Fibroblast of upper back skin (primary cell): ENCODE measurements at places on chromosomes 3 and 15.

GRCh38 chr3:155138677-155139076 is 58.6 kb downstream of the MME start:
- DNase-seq, result no peak

DNA sequence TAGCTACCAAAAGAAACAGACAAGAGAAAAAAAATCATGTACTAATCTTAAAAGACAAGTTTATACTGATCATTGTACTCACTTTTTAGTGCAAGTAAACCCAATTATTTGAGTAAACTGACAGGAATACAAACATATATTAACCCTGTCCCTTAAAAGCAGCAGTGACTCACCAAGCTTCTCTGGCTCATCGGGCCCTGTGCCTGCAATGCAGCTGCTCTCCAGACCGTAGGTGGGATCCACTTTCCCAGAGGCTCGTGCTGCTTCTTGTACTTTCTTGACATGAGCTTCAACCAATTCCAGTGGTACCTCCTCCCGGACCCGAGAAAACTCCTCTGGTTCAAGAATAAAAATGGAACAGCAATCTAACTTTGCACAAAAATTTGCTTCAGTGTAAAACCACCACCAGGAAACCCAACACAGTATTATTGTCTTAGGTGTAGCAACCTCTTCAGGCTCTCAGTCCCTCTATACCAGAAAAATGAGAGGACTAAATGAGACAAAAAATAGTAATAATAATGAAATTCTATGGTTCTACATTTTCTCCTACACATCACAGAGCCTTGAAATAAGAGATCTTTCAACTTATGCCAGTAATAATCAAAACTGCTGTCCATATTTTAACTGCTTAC is 82.6 kb upstream of the CSPG5 start:
- peak; percentile 50 for DNase-seq

DNA sequence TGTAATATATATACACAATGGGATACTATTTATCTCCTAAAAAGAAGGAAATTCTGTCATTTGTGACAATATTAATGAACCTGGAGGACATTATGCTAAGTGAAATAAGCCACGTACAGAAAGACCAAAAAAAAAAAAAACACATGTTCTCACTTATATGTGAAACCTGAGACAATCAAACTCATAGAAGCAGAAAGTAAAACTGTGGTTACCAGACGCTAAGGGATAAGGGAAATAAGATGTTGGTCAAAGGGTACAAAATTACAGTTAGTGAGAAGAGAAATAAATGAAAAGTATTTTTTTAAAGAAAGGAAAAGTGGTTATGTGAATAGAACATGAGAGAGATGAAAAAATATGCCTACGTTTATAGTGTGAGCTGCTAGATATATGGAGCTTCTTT is 101.1 kb downstream of the CPNE4 start:
- peak; percentile 18 for DNase-seq

DNA sequence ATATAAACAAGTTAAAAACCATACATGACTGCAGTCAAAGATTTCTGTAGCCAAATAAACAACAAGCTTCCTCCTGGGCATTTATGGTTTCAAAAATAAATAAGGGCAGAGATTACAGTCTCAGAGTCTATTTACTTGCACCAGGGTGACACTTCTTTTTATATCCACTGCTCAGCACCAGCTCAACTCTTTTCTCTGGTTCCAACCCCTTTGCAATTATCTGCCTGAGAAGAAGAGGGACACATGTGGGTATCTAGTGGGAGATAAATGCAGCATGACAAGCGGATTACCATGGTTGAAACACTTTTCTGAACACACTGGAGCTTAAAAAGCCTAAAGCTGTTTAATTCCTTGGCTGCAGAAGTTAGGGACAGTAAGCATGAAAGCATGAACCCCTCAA is 311.5 kb downstream of the CNTN3 start:
- DNase-seq, result no peak

DNA sequence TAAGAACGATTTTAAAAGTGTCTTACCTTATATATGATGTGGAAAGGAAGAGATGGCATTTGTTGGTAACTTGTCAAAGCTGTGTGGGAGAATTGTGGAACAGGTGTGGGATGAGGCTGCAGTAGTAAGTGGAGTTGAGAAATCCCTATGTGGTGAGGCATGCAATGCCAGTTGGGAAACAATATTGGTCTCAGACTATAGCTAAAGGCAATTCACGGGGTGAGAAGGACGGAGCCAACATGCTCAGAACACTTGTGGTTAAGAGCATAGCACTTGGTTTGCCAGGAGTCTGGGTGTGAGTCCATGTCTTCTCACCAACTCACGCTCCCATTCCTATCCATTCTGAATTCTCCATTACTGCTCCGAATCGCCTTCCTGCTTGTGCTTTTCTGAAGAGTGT is 615.6 kb upstream of the ADAMTS9 start:
- no peak for DNase-seq

DNA sequence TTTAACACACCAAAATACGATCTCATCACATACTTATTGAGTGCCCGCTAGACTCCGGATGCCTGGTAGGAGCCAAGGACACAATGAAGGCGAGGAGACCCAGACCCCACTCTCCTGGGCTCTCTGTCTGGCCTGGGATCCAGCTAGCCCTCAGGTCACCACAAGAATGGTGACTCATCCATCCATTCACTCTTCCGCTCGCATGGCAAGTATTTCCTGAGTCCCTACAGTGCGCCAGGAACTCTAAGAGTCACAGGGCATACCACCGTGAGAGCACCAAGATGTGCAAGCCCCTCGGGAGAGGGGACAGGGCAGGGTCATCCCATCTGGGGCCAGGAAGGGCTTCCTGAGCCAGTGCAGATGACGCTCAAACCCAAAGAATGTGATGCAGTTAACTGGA is 101.6 kb upstream of the PRR20G start:
- DNase-seq, result no peak

- no peak for DNase-seq
These were observed 364.7 kb downstream of the FHIT start for GRCh38 chr3:60886518-60886917.

DNA sequence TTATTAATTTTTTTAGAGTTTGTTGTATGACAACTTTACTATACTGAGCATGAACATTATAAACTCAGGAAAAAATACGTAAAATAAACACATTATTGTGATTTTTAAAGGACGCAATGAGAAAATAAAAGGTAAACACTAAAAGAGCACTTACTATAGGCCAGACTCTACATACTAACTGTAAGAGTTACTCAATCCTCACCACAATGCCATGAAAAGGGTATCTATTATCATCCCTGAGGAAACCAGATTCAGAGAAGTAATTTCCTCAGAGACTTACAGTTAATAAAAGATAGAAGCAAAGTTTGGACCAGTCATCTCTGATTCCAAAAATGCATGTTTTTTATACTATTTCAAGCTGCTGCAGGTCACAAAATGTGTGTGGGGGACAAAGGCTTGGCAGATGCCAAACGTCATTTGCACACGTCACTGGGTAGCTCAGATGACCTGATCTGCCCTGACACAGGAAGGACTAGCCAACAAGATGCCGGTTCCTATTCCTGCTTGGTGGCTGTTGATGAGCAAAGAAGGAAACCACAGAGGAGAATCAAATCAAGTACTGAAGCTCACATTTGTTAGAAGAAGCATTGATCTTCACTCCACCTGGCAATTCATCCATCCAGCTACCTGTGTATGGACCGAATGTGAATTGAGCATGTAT is 42.3 kb downstream of the KLHL6 start:
- DNase-seq, result no peak

GRCh38 chr15:41825145-41825544 is 2.7 kb upstream of the JMJD7 start:
- no peak for DNase-seq

DNA sequence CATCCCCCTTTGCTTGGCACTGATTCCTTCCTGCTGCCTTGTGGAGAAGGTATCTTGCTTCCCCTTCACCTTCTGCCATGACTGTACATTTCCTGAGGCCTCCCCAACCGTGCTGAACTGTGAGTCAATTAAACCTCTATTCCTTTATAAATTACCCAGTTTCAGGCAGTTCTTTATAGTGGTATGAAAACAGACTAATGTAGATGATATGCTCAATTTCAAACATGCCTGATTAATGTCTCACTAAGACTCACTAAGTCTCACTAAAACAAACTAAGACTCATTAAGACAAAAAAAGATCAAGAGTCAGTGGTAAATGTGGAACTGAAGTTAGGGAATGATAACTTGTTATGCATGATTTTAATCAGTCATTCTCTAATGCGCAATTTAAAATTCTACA is 606.6 kb downstream of the RBMS3 start:
- DNase-seq, result peak; percentile 34
